ENCODE measurements at places on chromosomes 3 and 15. TPM values are rescaled to one million over a fixed set of nuclear protein-coding genes. Genes with fewer than 3 reads are reported as not detected.

The CSPG5 gene
- total RNA-seq: 1.2 TPM

The TNIK gene
- total RNA-seq: 68.6 TPM

The GOLGA6L7 gene
- total RNA-seq: not detected

The ARPP21 gene
- 0.45 TPM for total RNA-seq

The IMPG2 gene
- total RNA-seq: 0.26 TPM

The CCR2 gene
- total RNA-seq: not detected

The ERICH6 gene
- 0.09 TPM for total RNA-seq

The TMC3 gene
- 0.22 TPM for total RNA-seq

The HAUS2 gene
- 21.7 TPM for total RNA-seq

The SPCS1 gene
- 119 TPM for total RNA-seq

The SYNPR gene
- not detected for total RNA-seq

The SNX1 gene
- total RNA-seq: 87.7 TPM

The C3orf22 gene
- not detected for total RNA-seq

The CYP8B1 gene
- not detected for total RNA-seq

The PAK6 gene
- total RNA-seq: 1.1 TPM

The ZNF620 gene
- total RNA-seq: 4.2 TPM

The THRB gene
- total RNA-seq: 6.8 TPM

The HTR3E gene
- not detected for total RNA-seq

The NME9 gene
- total RNA-seq: 0.62 TPM

The P2RY14 gene
- total RNA-seq: not detected

The ALPK3 gene
- total RNA-seq: 6.8 TPM

The HTD2 gene
- 7.7 TPM for total RNA-seq

The RASL12 gene
- total RNA-seq: 0.36 TPM

The GATA2 gene
- total RNA-seq: 0.58 TPM

Measured in astrocyte (in vitro differentiated cells and primary cell).